Jurkat, Clone E6-1 (cell line): ENCODE measurements at places on chromosomes 13 and 19.

DNA sequence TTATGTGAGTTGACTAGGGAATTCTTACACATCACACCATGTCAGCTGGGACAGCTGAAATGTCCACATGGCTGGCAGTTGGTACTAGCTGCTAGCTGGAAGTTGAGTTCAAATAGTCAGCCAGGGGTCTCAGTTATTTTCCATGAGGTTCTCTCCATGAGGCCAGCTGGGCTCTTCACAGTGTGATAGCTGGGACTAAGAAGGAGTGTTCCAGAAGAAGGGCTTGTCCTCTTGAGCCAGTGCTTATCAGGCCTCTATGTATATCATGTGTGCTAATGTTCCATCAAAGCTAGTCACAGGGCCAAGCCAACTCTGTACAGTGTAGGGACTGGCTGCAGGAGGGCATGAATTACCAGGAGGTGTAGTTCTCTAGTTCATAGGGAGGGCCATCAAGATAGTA is 11.8 kb downstream of the USPL1 start:
- DNase-seq = no peak

DNA sequence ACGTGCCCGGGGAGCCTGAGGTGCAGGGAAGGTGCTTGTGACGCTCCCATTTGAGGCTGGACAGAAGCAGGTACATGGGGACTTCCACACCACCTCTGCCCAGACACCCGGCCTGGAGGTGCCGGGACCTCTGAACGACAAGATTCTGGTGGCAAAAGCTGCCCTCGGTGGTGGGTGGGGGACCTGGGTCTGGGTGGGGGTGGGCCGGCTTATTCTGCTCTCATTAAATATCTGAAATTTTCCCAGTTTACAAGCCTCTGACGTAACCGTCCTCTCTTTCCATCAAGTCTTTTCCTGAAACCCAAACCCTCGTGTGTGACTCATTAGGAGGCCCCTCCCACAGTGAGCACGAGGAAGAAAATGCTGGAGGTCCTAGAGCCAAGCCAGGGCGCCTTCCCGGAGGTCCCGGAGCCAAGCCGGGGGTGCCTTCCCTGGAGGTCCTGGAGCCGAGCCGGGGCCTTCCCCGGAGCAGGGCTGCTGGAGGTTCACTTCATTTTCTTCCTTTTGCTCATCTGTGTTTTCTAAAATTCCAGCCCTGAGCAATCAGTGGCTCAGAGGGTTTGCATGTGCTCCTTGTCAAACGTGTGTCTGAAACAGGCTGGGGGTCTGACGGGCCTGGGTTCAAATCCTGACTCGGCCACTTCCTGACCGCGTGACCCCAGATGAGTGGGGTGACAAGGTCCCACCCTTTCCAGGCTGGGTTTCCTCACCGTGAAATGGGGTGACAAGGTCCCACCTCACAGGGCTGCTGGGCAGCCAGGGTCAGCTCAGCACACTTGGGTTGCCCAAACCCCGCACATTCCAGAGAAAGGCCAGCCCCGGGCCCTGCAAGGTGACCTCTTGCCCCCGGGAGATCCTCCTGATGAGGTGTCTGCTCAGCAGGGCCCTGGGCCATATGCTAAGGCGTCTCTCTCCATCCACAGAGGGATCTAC is 10.0 kb downstream of the CFD start:
- DNase-seq = no peak

- DNase-seq = no peak
Observed at GRCh38 chr13:91313103-91313502, 34.4 kb upstream of the MIR17HG start.

DNA sequence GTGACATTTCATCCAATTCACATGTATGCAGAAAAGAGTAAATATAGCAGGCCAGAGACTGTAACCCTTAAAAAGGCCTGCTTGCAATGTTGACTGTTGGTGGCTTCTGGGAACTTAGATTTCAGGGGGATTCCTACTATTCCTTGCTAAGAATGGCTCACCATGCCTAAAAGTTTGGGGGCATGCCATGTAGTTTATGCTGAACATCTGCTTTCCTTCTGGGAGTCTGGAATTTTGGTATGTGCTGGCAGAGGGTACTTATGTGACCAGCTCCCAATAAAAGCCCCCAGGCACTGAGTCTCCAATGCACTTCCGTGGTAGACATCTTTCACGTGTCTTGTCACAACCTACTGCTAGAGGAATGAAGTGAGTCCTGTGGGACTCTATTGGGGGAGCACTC is 88.4 kb upstream of the PCDH8 start:
- DNase-seq = no peak

DNA sequence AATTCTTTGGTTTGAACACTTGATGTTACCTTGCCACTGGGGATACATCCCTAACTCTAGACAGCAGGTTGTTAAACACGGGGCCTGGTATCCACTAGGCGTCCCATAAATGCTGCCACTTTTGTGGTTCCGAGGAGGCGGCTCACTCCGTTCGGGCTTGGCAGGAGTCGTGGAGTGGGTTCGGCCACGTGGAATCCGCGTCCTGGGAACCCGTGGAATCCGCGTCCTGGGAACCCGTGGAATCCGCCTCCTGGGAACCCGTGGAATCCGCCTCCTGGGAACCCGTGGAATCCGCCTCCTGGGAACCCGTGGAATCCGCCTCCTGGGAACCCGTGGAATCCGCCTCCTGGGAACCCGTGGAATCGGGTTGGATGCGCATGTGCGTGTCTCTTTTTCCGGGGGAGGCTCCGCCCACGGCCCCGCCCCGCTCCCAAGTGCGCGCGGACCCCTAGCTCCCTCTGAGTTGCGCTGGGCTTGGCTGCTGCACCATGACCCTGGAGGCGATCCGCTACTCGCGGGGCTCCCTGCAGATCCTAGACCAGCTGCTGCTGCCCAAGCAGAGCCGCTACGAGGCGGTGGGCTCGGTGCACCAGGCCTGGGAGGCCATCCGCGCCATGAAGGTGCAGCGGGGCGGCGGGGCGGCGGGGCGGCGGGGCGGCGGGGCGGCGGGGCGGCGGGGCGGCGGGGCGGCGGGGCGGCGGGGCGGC is at the start of gene MRI1:
Gene MRI1 (plus strand): TSS at position 422 of the 707 bp plus-strand sequence. CDS start 67 bp downstream, at position 489.
- DNase-seq = no peak

DNA sequence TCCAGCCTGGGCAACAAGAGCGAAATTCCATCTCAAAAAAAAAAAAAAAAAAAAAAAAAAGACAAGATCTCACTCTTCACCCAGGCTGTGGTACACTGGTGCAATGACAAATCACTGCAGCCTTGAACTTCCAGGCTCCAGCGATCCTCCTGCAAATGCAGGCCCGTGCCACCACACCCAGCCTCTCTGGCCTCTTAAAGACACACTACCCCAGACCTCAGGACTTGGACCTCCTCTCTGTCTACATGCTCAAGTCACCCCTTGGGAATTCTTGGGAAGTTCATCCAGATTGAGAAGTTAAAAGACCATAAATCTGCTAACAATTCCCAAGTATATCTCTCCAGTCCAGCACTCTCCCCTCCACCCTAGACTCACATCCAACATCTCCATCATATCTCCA is 10.6 kb upstream of the HIPK4 start:
- DNase-seq = no peak

DNA sequence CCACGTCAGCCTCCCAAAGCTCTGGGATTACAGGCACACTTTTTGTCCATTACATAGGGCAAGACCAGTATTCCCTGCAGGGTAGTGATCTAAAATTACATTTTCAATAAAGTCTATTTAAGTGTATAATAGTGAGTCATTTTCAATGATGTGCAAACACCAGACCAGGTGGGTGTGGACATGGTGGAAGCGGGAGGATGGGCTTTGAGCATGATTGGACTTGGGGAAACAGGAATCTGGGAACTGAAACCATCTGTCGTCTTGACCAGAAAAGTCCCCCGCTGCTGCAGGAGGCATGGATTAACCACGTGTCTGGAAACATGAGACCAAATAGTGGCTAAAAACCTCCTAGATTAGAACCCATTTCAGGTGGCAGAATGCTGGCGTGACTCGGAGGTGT is 4.9 kb downstream of the FXYD3 start:
- no peak for DNase-seq
